ENCODE measurements at places on chromosomes 3 and 15.

DNA sequence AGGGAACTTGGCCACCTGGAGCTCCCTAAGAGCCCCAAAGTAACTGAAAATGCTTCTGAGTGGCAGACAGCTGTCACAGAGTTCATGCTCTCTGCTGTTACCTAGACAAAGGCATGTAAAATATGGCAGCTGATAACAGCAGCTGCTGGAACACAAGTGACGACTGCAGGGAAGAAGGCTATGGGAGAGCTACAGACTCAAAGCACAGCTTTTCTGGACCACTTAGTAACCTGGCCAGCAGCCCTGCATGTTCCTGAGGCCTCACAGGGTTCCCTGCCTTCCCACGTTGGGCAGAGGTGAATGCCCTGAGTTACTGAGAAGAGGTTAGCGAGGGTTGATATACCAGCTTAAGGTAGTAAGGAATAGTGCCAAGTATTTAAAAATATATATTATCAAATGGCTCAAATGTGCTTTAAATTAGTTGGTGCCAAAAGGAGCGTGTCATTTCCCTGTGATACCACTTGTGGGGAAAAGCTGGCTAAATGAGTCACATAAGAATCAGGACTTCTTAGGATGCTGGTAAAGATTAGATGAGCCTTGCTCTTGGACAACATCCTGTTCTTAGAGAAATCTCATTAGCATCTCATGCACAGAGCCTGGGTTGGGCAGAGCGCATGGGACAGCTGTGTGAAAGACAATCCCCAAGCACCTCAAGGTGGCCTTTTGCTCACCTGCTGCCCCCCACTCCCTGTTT is 76.4 kb upstream of the SCN5A start:
- no peak for DNase-seq

DNA sequence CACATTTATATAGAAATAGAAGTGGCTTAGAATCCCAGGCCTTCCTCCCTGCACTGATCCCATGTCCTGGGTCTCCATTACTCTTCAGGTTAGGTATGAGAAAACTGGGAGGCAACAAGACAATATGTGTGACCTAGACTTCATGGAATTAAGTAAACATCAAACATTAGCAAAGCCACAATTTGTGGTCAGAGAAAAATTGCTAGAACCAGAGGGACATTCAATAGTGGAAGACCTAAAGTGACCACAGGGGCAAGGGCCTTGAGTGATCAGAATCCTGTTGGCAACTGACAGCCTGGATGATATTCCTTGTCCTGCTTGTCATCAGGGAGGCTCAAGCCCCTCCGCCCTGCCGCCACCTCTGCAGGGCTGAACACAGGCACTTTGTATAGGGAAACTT is 322.8 kb upstream of the CTNNB1 start:
- no peak for DNase-seq

- DNase-seq = no peak
Observed at GRCh38 chr3:125146626-125147490, 65.7 kb downstream of the SLC12A8 start.

DNA sequence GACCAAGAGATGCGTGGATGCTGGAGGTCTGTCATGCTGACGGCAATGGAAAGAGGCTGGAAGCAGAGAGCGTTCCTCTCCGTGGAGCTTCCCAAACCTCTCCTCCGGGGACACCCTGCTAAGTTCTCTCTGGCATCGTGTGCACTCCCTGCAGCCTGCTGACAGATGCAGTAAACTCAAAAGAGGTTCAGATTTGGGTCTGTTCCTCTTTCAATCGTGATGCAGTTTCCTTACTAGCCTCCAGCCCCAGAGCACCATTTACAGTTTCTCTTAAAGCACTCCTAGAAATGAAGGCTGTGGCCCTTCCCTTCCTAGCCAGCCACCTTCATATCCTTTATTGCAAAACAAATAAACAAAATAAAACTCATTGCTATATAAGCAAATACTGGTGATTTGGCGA is 47.3 kb upstream of the LRRC58 start:
- DNase-seq = no peak

- no peak for DNase-seq
Observed at GRCh38 chr15:55990516-55990915, 2.9 kb downstream of the NEDD4 start.

DNA sequence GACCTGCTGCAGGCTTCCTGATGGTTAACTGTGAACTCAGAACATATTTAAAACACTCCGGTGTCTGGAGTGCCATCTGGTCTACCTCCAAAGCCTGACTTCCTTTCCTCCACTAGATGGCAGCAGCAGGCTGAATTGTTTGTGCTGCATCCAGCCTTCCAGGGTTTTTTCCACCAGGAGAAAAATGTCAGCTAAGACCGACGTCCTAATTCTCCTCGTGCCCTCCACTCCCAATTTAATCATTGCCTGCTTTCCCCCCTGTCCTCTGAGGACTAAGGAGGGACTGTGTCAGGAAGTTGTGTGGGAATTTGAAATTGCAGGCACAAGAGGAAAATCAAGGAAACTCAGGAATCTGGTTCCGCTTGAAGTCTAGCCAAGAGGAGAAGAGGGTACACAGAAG is 165.2 kb upstream of the UMPS start:
- no peak for DNase-seq

DNA sequence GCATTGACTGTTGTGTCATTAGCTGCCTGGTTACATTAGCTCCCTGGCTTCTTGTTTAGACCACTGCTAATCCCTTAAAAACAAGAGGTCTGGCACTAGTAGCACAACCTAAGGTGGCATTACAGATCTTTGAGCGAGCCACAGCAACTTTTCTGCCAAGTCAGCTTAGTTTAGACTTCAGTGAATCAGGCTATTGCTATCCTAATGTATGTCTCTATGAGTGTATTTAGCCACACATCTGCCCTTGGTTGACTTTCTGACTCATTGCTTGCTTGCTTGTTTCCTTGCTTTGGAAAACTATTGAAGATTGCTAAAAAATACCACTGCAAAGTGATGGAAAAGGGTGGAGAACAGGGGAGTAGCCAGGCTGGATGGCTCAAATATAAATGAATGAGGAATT is 50.2 kb downstream of the CHP1 start:
- DNase-seq = no peak

DNA sequence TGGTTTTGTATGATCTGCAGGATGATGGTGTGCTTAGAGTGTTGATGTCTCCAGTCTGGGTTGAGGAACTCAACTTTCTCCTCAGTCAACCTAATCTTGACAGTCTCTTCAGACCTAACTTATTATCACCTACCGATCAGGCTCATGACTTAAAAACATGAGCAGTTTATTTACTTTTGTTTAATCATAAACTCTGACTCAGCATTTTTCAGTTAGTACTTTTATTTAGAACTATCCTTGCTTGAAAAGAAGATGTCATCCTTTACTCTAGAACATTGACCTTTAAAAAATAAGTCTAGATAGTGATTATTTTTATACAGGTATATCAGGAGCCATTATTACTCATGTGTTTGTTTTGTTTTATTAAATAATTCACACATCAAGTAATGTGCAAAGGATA is 414.8 kb downstream of the AGBL1 start:
- DNase-seq = no peak

DNA sequence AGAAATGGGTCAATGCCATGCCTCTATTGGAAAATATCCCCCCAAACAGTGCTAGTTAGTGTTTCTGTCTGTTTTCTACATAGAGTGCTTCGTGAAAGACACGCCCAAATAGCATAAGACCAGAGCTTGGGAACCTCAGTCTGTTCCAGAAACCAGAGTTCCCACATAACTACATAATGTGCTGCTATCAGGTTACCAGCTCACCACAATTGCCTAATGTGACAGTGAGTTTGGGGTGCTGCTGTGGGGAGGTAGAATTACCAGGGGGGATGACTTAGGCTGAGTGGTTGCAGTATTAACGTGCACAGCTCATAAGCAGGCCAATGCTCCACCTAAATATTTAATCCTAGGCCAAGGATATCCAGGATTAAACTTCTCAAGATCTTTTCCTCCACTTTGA is 39.2 kb downstream of the DUT start:
- no peak for DNase-seq

All from NK-92 treated with Interleukin-12 subunit alpha and Interleukin-12 subunit beta, amount 100 ng/mL, for 24 hours (cell line).